ENCODE measurements at places on chromosomes 5 and 9.

- no peak for DNase-seq
Measured at GRCh38 chr5:153347611-153348010, 142.9 kb upstream of the GRIA1 start.

DNA sequence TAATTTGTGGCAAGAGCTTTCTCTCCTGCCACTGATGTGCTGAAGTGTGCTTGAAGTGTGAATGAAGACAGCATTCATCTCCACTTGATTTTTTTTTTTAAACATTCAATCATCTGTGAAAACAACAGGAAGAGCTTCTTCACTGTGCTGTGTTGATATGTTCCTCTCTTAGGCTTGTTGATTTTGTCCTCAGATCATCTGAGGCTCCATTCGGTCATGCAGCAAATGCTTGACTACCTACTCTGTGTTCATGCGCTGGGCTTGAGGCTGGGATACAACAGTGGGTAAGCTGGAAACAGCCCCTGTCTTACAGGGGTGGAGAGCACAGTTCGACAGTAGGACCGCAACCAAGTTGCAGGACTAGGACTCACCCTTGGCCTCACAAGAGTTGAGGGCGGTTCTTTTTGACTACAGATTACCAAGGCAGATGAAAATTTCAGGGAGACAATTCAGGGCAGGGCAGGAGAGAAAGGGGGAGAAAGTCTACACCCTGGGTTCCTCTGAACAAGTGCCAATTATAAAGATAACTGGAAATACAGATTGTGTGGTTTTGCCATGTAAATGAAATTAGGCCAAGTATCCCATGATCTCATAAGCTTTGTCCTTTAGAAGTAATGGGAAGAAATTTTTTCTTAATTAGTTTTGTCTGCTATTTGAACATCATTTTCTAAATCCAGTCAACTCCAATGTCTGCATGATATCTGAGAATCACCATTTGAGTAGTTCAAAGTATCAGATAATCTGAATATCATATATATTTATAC lies 31.0 kb upstream of the F2R start:
- DNase-seq: no peak

DNA sequence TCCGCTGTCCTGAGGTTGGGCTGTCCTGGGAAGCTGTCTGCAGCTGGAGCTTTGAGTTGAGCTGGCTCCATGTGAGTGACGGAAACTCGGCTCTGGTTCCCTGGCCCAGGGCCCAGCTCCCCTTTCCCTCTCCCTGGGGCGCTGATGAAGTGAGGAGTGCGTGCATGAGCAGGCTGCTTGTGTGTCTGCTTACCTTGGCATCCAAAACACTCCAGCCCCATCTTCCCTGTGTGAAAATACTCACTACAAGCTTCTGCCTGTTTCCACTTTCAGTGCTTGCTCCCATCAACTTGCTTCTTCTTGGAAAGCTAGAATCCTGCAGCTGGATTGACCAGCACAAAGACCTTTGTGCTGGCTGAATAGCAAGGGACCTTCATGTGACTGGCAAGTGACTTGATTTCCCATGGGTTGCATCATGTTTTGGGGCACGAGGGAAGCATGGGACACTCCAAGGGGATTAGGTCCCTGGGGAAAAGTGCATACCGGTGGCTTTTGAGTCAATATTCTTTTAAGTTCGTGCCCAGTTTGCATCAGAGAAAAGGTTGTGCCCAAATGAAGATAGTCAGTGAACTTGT lies 198.1 kb downstream of the GADD45G start:
- no peak for DNase-seq

- no peak for DNase-seq
Measured at GRCh38 chr5:45171563-45171962, 362.8 kb downstream of the MRPS30 start.

DNA sequence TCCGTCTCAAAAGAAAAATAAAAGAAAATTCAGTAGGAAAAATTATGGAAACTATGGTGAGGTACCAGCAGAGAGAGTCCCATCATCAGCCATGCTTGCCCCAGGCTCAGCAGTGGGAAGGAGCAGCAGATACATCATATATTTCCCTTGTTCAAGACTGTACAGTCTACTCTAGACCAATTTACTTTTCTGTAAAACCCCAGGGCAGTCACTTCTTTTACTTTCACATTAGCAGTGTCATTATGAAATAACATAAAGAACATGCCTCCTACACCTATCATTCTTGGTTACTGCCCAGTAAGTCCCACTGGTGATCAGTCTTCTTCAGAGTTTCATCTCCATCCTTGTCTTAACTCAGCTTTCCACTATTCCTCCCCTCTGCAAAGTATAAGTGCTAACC lies 1145.0 kb downstream of the MAT2B start:
- DNase-seq: no peak

GRCh38 chr9:117313989-117314388 lies 100.9 kb downstream of the ASTN2 start:
- DNase-seq: no peak

DNA sequence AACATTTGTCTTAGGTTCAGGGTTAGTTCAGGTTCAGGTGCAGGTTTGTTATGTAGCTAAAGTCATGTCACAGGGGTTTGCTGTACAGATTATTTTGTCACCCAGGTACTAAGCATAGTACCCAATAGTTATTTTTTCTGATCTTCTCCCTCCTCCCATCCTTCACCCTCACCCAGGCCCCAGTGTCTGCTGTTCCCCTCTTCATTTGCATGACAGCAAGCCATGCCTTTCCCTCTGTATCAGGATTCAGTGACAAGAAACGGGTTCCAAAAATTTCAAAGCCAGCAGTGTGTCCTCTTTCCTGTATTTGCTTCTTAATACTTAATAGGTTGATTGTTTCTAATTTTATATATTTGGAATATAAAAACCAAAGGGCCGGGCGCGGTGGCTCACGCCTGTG lies 330.8 kb upstream of the SGCD start:
- DNase-seq: no peak

GRCh38 chr9:136081113-136081825 lies 13.8 kb downstream of the NACC2 start:
- no peak for DNase-seq

DNA sequence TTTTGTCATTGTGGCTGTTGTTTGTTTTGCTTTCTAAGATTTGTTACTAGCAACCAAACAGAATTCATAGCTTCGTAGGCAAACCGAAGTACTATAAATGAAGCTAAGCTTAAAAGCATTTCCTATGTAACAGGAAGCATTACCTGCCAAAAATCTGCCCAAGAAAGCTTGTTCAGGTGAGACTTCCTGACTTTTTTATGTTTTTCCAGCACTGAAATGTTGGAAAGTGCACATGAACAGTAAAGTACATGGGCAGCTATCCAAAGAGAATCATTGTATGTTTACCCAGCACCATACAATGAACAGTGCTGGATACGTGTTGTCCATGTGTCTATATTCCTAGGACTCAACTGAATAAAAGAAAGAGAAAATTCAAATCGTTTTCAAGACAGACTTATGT lies 247.1 kb downstream of the NFIB start:
- DNase-seq: no peak

DNA sequence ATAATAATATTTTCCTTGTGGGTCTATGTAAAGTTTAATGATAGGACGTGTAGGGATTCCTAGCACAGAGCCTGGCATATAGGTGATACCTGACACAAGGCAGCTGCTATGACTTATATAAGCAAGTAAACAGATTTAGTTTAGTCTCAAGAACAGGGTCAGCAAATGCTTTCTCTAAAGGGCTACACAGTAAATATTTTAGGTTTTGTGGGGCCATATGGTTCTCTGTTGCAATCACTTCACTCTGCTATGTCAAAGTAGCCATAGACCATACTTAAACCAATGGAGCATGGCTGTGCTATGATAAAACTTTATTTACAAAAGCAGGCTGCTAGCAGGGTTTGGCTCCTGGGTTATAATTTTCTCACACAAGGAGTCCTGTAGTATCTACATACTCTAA lies 204.8 kb upstream of the KLF4 start:
- no peak for DNase-seq

DNA sequence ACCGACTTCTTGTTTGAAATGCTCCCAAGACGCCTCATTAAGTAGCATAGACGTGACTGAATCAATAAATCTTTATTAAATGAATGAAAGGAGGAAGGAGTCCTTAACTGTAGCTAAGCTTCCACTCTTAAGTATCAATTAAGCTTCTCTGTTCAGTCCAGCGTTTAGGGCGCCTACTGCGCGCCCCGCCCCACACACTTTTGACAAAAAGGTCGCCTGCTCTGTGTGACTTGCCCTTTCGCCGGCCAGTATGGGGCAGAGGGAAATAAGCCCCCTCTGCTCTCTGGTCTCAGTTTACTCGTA lies 662 bp upstream of the DOLPP1 start:
- DNase-seq: no peak

- no peak for DNase-seq
Measured at GRCh38 chr5:111968459-111968858, 211.5 kb upstream of the NREP start.

GRCh38 chr5:25448646-25449045 lies 803.9 kb upstream of the CDH10 start:
- no peak for DNase-seq

DNA sequence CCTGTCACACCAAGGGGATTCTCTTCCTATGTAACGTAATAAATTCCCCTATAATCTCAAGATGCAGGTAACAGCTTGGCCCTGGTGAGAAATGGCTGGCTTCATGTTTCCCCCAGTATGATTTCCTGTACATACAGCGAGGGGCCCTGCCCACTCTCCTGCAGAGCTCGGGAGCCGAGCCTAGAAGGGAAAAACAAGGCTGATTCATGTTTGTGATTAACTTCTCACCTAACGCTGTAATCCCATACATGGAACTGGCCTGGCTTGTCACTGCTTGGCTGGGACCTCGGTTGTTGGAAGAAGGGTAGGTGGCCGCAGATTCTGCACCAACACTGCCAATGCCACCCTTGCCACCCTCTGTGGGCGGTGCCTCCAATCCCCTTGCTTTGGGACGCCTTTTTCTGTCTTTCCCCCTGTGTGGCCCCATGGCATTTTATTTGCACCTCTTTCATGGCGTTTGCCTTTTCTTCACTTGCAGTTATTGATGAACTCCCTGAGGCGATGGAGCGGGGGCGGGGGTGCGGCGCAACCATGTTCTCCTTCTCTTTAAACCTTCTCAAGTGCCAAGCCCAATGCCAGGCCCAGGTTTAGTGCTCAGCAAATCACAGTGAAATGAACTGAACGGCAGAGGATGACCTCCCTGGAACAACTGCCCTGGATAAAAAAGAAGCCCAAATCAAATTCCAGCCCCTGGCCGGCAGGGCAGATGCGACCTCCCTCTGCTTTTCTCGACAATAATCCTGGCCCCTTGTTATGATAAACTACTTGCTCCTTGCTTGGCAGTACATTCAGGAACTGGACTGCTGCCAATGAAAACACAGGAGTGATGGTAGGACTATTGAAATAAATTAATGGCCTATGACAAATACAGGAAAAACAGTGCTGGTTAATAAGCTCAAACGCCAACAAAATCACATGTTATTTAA lies 108.1 kb downstream of the TMEM174 start:
- DNase-seq: no peak

- DNase-seq: no peak
Measured at GRCh38 chr5:97164846-97165245, 18.2 kb downstream of the RIOK2 start.
